ENCODE measurements at places on chromosomes 3 and 15.
A peak's percentile ranks its signal among the peaks of the same experiment; 100 is the strongest.

- DNase-seq, result no peak
These were observed 156.7 kb downstream of the TMCO5A start for GRCh38 chr15:38091078-38091645.

GRCh38 chr3:143820466-143821221, 27.6 kb downstream of the SLC9A9 start:
- DNase-seq, result no peak

DNA sequence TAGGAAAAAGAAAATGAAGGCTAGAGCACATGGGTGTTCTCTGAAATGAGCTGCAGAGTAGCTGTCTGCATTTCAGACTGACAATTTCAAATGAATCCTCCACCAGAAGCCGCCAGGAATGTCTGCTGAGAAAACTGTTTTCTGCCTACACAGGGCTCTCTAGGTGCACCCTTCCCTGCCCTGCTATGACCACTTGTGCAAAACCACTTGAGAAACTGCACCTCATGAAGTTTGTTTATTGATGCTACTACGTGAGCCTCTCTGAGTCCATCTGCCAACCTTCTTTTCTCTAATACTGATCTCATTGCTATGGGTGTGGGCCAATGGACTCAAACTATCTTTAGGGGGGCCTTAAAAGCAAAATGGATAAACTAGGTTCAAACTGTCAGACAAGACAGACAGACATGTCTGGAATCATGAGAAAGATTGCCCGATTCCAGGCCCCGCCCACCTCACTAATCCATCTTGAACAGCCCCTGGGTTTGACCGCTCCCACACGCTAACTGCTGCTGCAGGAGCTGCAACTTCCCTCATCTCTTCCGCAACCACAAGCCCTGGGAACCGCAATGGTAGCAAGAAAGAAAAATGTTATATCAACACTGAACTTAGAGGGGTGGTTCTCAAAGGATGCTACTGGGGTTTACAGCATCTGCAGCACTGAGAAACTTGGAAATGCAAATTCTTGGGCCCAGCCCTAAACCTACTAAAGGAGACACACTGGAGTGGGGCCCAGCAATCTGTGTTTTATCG, 9.0 kb upstream of the CD47 start:
- DNase-seq, result no peak

- DNase-seq, result no peak
These were observed 444 bp upstream of the ABHD14A start for GRCh38 chr3:51974277-51974962.

- DNase-seq, result no peak
These were observed 19.5 kb downstream of the TBL1XR1 start for GRCh38 chr3:177177749-177178221.

DNA sequence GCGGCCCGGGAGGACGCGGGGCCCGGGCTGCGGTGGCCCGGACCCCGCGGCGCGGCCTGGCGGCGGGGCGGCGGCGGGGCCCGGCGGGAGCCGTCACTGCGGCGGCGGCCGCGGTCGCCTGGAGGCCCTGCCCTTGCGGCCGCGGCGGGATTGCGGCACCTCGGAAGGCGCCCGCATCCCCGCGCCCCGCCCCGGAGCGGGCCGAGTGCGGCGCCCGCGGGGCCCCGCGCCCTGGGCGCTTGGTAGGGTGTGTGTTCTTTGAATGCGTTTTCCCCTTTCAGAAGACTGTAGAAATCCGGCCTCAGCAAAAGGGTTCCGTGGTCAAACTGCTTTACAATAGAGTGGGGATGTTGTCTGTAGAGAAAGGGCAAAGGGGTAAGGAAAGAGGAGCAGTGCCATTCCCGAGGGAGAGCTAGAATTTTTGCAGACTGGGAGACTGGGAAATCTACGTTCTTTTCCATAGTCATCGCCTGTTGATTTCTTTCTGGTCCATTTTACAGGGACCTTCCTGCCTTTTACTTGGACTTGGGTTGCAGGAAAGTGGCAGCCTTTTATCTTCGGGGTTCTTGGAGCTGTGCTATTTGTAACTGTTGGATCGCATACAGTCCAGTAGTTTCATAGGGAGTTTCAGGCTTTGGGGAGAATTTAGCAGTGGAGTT, 630 bp downstream of the SNRK start:
- no peak for DNase-seq

GRCh38 chr3:117735481-117736101, 1026.0 kb downstream of the TUSC7 start:
- no peak for DNase-seq

DNA sequence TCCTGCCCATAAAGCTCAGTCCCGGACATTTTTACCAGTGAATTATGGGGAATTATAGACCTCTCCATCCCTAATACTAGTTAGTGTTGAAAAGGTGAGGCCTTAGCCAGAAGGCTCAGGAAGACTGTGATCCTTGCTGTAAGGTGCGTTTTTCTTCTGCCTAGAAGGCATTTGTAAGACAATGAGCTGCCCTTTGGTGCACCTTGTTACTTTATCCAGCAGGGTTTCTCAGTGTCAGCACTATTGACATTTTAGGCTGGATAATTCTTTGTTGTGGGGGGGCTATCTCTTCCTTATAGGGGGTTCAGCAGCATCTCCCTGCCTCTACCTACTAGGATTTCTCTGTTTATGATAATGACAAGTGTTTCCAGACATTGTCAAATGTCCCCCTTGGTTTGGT, 108.1 kb upstream of the ABHD17C start:
- DNase-seq, result no peak

DNA sequence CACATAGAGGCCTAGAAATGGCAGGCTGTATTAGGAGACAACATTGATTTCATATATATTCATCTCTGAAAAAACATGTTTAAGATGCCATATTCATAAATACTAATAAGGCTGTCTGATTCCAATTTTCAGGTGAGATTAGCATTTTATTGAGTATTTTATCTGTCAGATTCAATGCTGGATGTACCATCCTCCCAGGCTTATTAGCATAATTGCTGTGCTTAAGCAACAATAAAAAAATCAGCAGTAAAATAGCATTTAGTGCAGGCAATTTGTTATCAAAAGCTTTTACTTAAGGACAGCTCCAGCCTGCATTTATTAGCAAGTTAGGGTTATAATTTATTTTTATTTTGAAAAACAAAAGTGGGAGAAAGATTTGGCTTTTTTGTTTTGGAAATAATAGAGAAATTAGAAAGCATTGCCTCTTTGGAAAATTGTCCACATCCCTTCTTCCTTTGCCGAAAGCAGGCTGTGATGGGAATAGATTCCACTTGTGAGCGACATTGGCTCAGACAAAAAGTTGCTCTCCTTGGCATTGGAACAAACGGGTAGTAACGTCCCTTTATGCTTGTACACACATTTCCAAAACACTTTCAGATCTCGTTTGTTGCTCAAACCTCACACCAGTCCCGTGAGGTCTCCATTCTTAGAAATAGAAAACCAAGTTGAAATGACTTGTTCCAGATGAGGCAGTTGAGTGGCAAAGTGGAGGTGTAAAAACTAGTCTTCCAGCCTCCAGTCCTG, 134.0 kb downstream of the LPP start:
- DNase-seq, result no peak

DNA sequence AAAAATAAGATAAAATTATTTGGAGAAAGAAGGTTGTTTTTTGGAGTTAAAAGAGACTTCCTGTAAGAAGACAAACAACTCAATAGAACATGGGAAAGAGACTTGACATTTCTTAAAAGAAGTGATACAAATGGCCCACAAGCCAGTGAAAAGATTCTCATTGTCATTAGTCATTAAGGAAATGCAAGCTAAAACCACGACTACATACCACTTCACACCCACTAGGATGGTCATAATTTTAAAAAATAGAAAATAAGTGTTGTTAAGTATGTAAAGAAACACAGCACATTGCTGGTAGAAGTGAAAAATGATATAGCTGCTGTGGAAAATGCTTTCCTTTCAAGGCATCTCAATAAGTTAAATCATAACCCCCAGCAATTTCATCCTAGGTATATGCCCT, 44.4 kb upstream of the GK5 start:
- DNase-seq, result no peak

- DNase-seq, result no peak
These were observed 31.5 kb upstream of the SLC2A2 start for GRCh38 chr3:171058058-171058457.

- DNase-seq, result no peak
These were observed 52.9 kb downstream of the KLF13 start for GRCh38 chr15:31379577-31379976.

GRCh38 chr3:44198284-44199269, 43.1 kb upstream of the TOPAZ1 start:
- DNase-seq, result peak; percentile 54

- no peak for DNase-seq
These were observed 1.4 kb downstream of the VHL start for GRCh38 chr3:10142707-10143560.

- no peak for DNase-seq
These were observed 357.4 kb downstream of the ERC2 start for GRCh38 chr3:56110886-56111285.

DNA sequence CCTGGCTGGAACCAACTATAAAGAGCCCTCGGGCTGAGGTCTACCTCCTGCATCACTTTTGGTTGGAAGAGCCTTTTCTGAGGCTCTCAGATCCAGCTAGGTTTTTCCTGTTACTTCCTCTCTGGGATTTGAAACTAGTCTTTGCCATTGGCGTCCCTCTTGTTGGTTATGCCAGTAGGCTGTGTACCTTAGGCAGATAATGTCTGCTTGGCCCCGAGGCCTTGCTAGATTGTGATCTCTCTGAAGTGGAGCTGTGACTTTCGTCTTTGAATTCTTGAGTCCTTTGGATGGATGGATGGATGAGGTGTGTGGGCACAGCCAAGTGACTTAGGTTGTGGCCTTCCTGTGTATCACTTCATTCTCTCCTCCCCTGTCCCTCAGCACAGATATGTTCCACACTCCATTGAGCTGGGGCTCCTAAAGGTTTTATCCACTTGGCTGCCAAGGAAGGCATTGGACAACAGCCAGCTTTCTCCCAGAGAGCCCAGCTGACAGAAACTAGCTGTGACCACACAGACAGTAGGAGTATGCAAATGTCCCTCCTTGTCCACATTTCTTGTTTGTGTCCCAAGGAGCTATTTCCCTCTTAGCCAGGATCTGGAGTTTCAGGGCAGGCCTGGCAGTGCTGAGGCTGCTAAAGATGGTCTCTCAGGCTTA, 7.9 kb upstream of the DNAJC17 start:
- DNase-seq, result no peak

DNA sequence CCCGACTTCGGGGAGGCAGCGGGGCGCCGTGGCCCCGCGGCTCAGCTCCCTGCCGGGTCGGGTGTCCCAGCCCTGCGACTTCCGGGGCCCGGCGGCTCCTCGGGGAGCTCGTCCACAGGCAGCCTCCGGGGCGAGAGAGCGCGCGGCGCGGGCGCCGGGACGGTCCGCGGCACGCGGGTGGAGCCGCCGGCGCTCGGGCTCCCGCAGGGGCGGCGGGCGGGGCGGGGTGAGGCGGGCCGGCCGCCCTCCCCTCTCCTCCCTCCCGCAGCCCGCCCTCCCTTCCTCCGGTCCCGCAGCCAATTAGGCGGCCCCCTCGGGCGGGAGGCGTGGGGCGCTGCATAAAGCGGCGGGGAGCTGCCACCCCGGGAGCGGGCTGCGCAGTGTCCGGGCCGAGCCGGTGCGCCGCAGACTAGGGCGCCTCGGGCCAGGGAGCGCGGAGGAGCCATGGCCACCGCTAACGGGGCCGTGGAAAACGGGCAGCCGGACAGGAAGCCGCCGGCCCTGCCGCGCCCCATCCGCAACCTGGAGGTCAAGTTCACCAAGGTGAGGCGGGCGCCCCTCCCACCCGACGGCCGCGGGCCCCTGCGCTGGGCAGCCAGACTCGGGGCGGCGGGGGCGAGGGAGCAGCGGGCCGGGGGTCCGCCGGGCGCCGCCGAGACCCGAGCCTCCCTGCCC, at the start of gene ALDH1A3:
Gene ALDH1A3, plus strand, starts transcription at position 368 of the 675 bp plus-strand sequence. Its CDS starts 77 bp downstream, at position 445.
- DNase-seq, result no peak

- no peak for DNase-seq
These were observed 18.3 kb downstream of the MAP2K1 start for GRCh38 chr15:66405007-66405406.

DNA sequence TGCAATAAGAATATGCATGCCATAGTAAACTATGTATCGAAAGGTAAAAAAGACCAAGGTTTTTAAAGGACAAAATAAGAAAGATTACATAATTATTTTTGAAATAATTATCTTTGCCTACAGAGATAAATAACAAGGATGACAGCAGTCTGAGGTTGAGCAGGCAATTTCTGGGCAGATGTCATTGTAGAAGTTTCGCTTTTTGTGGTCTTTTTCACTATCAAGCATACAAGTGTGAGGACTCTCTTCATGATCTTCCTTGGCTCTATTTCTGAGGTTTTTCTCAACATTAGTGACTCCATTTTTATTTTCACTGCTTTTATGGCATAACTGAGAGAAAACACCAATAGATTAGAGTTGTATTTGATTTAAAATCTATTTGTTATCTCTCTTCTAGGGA, 1337.9 kb upstream of the EPHA6 start:
- no peak for DNase-seq

GRCh38 chr3:143167969-143168854, 48.6 kb downstream of the CHST2 start:
- no peak for DNase-seq

DNA sequence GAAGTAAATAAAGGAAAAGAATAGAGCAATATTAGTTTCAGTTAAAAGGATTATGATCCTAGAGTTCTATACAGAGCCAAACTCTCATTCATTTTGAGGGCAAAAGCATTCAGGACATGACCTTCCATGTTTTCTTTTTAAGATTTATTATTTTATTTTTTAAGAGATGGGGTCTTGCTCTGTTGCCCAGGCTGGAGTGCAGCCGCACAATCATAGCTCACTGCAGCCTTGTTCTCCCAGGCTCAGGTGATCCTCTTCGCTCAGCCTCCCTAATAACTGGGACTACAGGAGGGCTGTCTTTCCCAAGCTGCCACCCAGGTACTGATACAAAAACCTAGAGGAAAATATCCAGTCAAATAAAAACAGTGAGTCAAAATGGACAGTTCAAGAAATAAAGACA, 13.6 kb upstream of the CCDC13 start:
- no peak for DNase-seq

GRCh38 chr3:160564258-160564911, 986 bp downstream of the KPNA4 start:
- peak; percentile 10 for DNase-seq

GRCh38 chr3:62370858-62371719, 2.3 kb downstream of the FEZF2 start:
- no peak for DNase-seq

DNA sequence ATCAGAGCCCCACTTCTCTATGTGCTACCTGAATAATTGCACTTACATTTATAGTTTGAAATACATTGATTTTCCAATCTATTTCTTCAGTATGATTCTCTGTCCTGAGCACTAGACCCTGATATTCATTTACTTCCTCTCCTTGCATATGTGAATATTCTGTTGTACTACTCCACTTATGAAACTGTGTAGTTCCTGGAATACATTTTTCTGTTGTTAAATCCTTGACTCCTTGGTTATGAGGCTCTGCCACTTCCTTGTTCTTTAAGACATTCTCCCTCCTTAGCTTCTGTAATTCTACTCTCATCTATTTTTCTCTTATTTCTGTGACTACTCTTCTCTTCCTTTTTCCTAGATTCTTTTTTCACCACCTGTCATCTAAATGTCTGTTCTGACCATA, 12.9 kb upstream of the MGA start:
- no peak for DNase-seq

Measured in effector CD4-positive, alpha-beta T cell (primary cell).